ENCODE measurements at places on chromosomes 1 and 21. TPM values are rescaled to one million over a fixed set of nuclear protein-coding genes. Genes with fewer than 3 reads are reported as not detected.

The ITLN1 gene
- total RNA-seq, result not detected

The CACHD1 gene
- 3.9 TPM for total RNA-seq

The C8A gene
- total RNA-seq, result not detected

The CFHR1 gene
- total RNA-seq, result not detected

The RIPPLY3 gene
- total RNA-seq, result not detected

The VASH2 gene
- total RNA-seq, result not detected

- no peak for DNase-seq
These were observed 60.9 kb downstream of the PRDM2 start for GRCh38 chr1:13760921-13761320.

DNA sequence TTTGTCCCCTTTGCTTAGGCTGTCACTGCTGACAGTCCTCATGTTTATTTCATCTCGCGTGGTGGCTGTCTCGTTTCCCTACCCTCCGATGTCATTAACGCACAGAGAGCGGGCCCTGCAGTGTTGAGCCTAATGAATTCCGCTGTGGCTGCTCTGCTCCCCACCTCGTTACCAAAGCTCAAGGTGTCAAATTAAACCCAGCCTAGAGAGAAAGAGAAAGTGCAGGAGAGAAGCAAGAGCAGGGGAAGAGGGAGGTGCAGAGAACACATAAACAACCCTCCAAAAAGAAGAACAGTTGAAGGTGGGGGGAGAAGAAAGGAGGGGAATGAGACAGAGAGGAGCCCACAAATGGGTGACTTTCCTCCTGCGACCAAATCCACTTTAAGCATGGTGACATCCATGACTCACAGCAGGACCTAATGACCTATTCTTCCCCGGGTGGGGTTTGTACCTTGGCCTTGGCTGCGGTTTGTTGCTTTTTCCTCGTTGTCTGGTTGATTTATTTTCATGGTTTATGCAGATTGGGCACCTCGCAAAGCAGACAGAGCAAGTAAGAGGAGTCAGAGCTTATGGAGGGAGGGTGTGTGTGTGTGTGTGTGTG, 92.5 kb downstream of the PBX1 start:
- peak; percentile 31 for DNase-seq

GRCh38 chr1:82161700-82162141, 361.0 kb downstream of the ADGRL2 start:
- DNase-seq, result no peak

GRCh38 chr1:155504207-155504606, 58.4 kb downstream of the ASH1L start:
- DNase-seq, result peak; percentile 63

DNA sequence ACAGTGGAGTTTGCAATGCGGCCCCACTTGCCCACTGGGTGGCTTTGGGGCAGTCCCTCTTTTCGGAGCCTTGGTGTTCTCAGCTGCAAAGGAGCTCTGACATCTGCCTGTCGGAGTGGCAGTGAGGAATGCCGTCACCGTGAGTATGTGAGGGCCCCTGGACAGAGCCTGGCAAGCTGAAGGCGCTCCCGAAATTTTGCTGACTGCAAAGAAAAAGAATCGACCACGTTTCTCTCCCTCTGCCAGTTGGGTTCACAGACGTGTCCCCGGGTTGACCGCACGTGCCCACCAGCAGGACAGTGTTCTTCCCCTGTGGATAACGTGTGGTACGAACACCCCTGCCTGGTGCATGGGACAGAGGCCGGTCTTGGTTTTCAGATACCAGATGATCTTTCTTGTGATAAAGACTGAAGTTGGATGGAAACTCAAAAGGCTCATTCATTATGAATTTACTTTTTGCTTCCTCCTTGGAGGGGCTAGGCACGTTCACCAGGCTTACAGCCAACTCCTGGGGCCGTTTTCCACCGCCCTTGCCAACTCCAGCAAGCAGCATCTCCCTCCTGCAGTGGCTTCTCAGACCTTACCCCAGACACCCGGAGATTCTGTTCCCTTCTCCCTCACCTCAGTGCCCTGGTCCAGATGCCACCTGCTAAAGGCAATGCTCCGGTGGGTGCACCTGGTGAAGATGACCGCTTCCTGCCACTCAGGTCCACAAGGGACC, 29.7 kb downstream of the ECE1 start:
- no peak for DNase-seq

- no peak for DNase-seq
These were observed 57.2 kb downstream of the AGPAT3 start for GRCh38 chr21:43921979-43922945.

GRCh38 chr1:112264553-112264952, 131.5 kb upstream of the CTTNBP2NL start:
- no peak for DNase-seq

GRCh38 chr1:203572134-203572625, 54.5 kb upstream of the ATP2B4 start:
- DNase-seq, result no peak

DNA sequence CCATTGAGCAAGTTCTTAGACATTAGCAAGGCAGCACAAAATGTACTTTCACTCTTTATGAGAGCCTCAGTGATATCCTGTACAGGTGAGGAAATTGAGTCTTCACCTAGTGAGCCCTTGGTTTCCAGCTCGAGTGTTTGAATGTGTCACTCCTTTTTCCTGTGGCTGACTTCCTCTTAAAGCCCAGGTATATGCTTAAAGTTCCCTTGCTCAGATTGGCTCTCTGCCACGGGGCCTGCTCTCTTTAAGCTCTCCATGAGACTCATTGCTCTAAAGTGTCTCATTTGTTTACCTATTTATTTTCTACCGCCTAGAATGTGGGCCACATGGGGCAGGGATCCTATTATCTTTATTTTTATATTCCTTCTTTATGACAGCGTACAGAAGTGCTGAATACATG, 324.9 kb downstream of the SIPA1L2 start:
- DNase-seq, result peak; percentile 50

GRCh38 chr1:25807480-25808390, 7.7 kb downstream of the SELENON start:
- DNase-seq, result no peak

GRCh38 chr1:207644852-207645634, at the start of gene CR1L:
Gene CR1L (plus strand): TSS chr1:207645133. CDS start chr1:207645234, 101 bp downstream.
- DNase-seq, result peak; percentile 39

GRCh38 chr1:33120436-33121231, 39.7 kb downstream of the AZIN2 start:
- DNase-seq, result peak; percentile 58

DNA sequence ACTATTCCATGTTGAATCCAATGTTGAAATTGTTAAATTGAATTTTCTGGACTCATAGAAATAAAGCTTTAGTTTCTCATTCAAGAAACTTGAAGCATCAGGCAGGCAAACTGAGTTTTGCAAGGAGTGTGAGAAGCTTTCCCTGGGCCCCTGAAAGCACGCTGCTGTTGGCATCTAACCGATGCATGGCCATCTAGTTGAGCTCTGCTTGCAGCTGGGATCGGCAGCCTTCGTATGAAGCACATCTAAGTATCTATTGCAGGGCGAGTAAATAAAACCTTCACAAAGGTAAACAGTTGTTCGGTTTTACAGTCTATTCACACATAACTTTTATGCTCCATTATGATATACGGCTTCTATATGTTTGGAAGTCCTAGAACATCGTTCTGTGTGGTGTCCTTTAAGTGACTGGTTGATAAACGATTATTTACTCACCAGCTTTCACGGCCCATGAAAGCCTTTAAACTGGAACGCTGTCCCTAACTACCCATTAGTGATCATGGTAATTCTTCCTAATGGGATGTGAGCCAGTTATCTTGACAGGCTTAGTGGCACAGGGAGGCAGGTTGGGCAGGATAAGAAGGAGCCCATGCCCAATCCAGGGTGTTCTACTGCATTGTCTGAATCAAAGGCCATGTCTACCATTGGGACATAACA, 71.7 kb downstream of the SEC16B start:
- no peak for DNase-seq

GRCh38 chr1:18495635-18496034, 14.9 kb downstream of the KLHDC7A start:
- DNase-seq, result no peak

- peak; percentile 34 for DNase-seq
These were observed 3.4 kb downstream of the ADGRB2 start for GRCh38 chr1:31760471-31761470.

DNA sequence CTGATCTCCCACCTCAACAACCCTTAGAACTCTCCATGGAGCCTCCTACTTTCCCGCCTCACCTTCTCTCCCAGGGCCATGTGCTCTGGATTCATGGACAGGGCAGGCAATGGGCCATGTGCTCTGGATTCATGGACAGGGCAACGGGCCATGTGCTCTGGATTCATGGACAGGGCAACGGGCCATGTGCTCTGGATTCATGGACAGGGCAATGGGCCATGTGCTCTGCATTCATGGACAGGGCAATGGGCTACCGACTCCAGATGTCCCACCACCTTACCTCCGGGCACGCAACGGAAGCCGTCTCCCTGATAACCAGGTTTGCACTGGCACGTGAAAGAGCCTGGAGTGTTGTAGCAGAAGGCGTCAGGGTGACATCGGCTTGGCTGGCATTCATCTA, 53.2 kb downstream of the NID1 start:
- DNase-seq, result no peak

DNA sequence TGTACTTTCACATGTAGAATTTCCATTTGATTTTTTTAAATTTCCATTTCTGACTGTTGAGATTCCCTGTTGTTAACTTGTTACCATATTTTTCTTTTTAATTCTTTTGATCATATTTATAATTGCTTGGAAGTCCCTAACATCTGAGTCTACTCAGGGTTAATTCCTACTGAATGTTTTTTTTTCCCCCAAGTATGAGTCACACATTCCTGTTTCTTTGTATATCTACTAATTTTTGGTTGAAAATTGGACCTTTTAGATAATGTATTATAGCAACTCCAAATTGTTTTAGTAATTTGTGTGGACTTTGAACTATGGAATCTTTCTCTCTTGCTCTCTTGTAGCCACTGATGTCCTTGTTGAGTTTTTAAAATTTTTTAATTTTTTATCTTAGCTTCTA, 54.6 kb downstream of the STXBP3 start:
- DNase-seq, result no peak

- DNase-seq, result peak; percentile 73
These were observed 4.6 kb upstream of the CLCA2 start for GRCh38 chr1:86419277-86419903.

DNA sequence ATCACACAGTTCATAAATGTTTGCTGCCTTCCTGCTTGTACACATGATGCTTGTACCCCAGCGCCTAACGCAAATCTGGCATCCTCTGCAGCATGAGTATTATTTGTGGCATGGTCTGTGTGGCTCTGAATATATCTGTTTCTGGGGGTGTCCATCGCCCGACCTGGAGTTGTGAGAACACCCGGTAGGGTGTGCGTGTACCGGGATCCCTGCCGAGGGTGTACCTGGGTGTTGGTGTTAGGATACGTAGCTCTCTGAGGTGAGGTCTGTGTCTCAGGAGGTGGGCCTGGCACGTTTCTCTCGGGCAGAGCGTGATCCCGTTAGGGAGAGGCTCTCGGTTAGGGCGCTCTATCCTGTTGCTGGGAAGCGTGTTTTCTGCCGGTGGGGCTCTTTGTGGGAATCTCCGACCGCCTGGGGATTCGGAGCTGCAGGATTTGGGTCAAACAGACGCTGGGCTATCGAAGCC, 10.4 kb upstream of the CDC20 start:
- DNase-seq, result peak; percentile 52

DNA sequence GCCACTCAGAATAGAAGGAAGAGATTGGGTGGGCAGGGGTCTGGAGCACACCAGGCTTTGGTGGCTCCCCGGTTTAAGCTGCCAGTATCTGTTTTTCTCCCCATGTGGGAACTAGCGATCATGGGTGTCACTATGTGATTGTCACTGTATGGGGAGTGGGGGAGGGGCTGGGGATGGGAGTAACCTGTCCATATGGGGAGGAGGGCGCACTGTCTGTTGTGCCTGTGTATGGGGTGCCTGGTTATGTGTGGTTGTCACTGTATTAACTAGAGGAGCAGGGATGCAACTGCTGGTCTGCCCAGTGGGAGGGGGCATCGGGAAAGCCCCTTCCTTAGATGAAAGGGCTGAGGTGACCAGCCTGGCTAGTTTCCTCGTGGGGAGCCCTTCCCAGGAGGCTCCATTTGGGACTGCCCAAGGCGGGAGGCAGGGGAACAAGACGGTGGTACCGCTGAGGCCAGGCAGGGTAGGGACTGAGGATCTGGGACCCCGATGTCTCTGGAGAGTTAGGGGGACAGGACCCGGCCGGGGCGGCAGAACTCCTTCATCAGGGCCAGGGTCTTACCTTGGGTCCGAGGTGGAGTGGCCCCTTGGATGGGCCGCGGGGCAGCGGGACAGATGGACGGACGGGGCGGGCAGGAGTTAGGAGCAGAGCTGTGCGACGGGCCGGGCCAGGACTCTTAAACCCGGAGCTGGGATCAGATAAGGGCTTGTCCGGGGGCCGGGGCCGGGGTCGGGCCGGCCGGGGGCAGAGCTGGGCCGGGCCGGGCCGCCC, at the start of gene KCNJ10:
KCNJ10 (minus strand) TSS at position 701 of the 772 bp plus-strand sequence. CDS start 27,628 bp downstream, outside the sequence.
- no peak for DNase-seq

GRCh38 chr1:229661022-229661877, 35.2 kb downstream of the URB2 start:
- peak; percentile 89 for DNase-seq

DNA sequence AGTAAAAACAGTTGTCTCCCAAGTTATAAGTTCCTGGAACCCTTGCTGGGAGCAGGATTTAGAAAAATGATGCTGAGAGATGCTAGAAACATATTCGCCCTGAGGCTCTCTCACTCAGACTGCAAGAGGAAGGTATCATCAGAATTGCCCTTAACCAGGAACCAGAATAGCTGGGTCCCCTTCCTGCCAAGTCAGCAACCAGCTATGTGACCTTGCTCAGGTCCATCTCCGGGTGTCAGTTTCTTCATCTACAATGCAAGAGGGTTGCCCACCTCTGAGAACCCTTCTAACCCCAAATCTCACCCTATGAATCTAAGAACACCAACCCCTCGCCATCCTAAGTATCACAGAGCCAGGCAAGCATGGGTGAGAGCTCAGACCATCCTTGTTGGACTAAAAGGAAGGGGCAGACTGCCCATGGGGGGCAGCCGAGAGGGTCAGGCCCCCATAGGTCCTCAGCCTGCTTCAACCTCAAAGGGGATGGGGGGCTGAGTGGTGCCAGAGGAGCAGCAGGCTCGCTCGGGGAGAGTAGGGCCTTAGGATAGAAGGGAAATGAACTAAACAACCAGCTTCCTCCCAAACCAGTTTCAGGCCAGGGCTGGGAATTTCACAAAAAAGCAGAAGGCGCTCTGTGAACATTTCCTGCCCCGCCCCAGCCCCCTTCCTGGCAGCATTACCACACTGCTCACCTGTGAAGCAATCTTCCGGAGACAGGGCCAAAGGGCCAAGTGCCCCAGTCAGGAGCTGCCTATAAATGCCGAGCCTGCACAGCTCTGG, 390 bp upstream of the S100A9 start:
- peak; percentile 99 for DNase-seq
